Activated CD4-positive, alpha-beta T cell treated with anti-CD3 and anti-CD28 coated beads, Interleukin-2, amount 50 U/mL, for 24 hours (primary cell): ENCODE measurements at places on chromosomes 5 and 9.

GRCh38 chr9:92310562-92310961 is 14.6 kb downstream of the NOL8 start:
- no peak for DNase-seq

- DNase-seq, result peak; percentile 63
These were observed 81.7 kb upstream of the ZBTB43 start for GRCh38 chr9:126722922-126723806.

- no peak for DNase-seq
These were observed 140.6 kb upstream of the ZNF366 start for GRCh38 chr5:72647806-72648205.

- no peak for DNase-seq
These were observed 93.9 kb downstream of the GALNT10 start for GRCh38 chr5:154284433-154284832.

DNA sequence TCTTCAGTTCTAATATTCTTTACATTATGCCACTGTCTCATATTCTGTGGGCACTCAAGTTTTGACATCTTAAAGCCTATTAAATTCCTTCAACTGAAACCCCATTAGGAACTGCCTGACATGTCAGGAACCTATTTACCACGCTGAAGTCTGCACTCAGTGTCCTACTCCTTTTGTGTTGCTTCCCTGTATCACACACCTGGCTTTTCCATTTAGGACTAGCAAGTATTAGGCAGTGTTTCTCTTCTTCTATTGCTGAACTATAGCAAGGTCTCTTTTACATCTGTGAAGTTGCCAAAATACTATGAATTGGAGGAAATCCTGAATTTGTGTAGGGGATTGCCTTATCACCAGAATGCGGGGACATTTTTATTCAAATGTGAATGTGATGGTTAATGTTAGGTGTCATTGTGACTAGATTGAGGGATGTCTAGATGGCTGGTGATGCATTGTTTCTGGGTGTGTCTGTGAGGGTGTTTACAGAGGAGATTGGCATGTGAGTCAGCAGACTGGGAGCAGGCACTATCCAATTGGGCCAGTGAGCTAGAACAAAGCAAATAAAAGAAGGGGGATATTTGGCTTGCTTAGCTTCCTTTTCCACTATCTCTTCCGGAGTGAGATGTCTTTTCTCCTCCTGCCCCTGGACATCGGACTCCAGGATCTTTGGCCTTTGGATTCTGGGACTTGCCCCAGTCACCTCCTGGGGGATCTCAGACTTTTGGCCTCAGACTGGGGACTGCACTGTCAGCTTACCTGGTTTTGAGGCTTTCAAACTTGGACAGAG is 21.2 kb upstream of the VCAN start:
- DNase-seq, result no peak

GRCh38 chr5:170510559-170510958 is 6.7 kb downstream of the KCNIP1 start:
- no peak for DNase-seq

DNA sequence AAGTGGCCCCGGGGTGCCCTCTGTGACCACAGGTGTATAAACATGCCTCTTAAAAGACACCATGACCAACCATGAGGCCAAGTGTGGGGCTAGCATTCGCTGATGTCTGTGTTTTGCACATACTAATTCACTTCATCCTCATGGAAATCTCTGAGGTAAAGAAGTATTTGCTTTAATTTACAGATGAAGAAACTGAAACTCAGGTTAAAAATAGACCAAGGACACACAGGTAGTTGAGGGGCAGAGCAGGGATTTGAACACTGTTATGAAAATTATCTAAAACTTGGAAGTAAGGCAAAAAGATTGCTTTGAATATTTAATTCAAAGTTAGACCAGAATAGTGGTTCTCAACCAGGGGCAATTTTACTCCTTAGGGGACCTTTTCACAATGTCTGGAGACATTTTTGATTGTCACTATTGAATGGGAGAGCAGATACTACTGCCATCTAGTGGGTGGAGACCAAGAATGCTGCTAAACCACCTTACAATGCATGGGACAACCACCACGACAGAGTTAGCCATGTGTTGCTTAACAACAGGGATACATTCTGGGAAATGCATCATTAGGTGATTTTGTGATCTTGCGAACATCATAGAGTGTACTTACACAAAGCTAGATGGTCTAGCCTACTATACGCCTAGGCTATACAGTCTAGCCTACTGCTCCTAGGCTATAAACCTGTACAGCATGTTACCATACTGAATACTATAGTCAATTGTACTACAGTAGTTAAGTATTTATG is 8.0 kb upstream of the FXN start:
- peak; percentile 43 for DNase-seq

DNA sequence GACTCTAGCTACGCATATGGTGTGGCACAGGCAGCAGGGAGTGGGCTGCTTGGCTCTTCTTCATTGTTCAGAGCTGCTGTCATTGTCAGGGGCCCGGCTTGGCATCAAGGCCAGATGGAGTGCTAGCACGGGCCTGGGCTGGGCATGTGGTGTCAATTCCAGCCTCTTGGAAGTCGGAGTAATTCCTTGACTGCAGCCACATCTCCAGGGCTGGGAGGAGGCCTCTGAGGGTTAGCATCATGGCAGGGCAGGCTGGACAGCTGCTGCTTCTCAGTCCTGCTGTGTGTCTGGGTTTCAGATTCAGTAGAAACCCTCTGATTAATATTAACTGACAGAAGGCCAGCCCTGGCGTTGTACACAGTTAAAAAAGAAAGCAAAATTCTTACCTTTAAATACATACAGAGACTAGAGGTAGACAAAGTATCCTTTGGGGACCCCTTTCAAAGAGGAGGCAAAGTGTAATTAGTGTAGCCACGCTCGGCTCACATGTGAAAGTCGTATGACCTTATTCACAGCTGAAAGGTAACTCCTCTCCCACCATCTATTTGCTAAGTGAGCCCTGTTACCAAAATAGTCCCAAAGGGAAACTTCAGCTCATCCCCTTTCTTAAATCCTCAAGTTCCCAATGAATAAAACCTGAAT is 126.4 kb downstream of the DOCK2 start:
- DNase-seq, result no peak

- no peak for DNase-seq
These were observed 168.2 kb upstream of the FBN2 start for GRCh38 chr5:128706269-128706668.

GRCh38 chr5:151179489-151179840 is 21.9 kb upstream of the ANXA6 start:
- no peak for DNase-seq

GRCh38 chr5:83543898-83544297 is 72.4 kb downstream of the VCAN start:
- no peak for DNase-seq

- no peak for DNase-seq
These were observed 81.4 kb downstream of the PGM5 start for GRCh38 chr9:68437785-68438184.
